ENCODE measurements at places on chromosomes 13 and 19. TPM values are rescaled to one million over a fixed set of nuclear protein-coding genes. Genes with fewer than 3 reads are reported as not detected.

- DNase-seq: no peak
Measured at GRCh38 chr19:14632286-14632685, 42.4 kb downstream of the ADGRE3 start.

DNA sequence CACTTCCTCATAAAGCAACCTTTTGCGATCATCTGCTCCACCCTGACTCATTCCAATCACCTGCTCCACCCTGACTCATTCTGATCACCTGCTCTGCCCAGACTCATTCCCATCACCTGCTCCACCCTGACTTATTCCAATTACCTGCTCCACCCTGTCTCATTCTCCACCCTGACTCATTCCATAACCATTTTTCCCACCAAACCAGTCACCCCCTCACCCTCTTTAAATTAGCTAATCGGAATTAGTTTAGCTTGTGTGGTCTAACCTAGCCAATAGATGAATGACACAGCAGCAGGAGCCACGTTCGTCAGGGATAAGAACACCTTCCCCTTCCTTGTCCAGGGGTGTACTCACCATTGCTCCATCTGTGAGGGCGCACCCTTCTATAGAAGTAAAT is 134.0 kb downstream of the COG6 start:
- no peak for DNase-seq

DNA sequence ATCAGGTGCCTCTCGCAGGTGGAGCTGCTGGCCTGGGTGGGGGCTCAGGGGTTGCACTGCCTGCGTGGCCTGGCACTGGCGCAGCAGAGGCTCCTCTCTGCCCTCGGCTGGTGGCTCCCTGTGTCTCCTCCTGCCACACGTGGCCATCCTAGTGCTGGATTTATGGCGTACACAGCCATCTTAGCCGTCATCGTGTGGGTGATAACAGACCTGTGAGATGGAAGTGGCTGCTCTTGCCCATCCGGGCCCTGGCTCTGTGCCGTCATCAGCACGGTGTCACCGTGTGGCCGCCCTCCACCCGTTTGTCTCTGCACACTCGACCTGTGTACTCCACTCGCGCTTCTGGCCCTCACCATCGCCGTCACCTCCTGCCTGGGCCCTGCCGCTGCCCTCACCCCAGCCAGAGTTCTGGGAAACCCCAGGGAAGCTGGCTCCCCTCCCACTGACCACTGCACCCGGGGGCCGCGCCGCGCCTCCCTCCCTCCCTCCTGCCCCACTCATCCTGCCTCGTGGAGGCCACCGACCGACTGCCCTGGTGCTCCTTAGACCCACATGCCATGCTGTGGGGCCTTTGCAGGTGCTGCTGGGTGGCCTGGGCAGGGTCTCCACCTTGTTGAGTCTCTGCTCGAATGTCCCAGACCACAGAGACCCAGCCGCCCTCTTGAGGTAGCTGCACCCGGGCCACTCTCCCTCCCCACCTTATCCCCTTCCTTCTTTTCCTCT is 29.5 kb downstream of the TMEM255B start:
- no peak for DNase-seq

The INAFM1 gene
- total RNA-seq: 12.4 TPM

GRCh38 chr13:49113526-49114286 is 106.4 kb upstream of the MLNR start:
- DNase-seq: no peak

Data from heart left ventricle (tissue), 16 donors.